ENCODE measurements at places on chromosomes 13 and 19.

DNA sequence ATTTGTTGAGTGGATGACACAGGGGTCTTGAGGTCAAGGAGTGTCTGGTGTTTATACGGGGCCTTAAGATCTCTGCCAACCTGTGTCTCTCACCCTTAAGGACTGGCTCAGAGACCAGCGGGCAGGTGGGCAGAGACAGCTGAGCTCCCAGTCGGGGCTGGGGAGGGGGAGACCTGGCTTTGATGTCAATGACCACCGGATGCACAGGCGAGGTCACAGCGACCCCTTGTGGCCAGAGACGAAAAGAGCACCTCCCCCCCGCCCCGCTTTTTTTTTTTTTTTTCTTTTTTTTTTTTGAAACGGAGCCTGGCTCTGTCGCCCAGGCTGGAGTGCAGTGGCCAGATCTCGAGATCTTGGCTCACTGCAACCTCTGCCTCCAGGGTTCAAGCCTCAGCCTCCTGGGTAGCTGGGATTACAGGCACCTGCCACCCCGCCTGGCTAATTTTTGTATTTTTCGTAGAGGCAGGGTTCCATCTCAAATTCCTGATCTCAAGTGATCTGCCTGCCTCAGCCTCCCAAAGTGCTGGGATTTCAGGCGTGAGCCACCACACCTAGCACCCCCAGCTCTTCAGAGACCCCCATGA lies 12.1 kb upstream of the KLK14 start:
- DNase-seq, result no peak

GRCh38 chr19:8101311-8101710 lies 48.1 kb downstream of the FBN3 start:
- no peak for DNase-seq

- no peak for DNase-seq
Observed at GRCh38 chr13:25699056-25699455, 327.3 kb downstream of the ATP8A2 start.

DNA sequence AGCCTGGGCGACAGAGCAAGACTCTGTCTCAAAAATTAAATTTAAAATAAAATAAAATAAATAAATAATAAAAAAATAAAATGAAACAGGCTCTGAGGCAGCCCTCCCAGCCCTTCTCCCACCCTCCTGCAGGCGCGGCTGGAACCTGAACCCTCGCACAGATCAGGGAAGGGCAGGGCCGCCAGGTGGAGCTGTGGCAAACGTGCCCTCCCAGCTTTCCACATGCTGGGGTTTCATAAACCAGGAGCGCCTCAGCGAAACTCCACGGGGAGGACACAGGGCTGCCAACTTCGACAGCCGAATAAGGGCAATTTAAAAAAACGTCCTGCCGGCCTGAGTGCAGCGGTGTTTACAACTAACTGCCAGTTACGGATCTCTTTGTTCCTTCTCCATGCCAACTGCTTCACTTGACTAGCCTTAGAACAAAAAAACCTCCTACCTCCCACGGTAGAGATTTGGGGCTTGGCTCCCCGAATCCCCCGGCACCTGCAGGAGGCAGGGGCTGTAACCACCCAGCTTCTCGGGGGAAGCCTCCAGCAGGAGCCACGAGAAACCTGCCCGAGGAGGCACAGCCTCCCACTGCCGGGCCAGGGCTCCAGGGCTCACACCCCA lies 15.9 kb downstream of the ZNF787 start:
- DNase-seq, result peak; percentile 24

GRCh38 chr13:24043590-24044350 lies 116.8 kb upstream of the SPATA13 start:
- no peak for DNase-seq
